ENCODE measurements at places on chromosomes 13 and 19. TPM values are rescaled to one million over a fixed set of nuclear protein-coding genes. Genes with fewer than 3 reads are reported as not detected.

Gene EXOC3L2
- total RNA-seq, result not detected

Gene SERPINE3
- total RNA-seq, result not detected

Gene C19orf73
- total RNA-seq, result 1.5 TPM

Gene MAP4K1
- 6.8 TPM for total RNA-seq

Gene MYO1F
- 1.3 TPM for total RNA-seq

Gene GPC5
- not detected for total RNA-seq

Gene FKBP8
- total RNA-seq, result 320 TPM

Gene HS6ST3
- not detected for total RNA-seq

Gene TMC4
- 175 TPM for total RNA-seq
